Heart left ventricle (tissue), 16 donors: ENCODE measurements at places on chromosomes 5 and 9. TPM values are rescaled to one million over a fixed set of nuclear protein-coding genes. Genes with fewer than 3 reads are reported as not detected.
A peak's percentile ranks its signal among the peaks of the same experiment; 100 is the strongest.

GRCh38 chr5:138979684-138980280 is 104.6 kb upstream of the LRRTM2 start:
- no peaks in the 10 kb centered on the region for H3K27me3 ChIP-seq
- no peak for DNase-seq
- no peak overlapping the region for H3K27ac ChIP-seq
- H3K36me3 ChIP-seq: no peaks in the 10 kb centered on the region
- no peak overlapping the region for H3K4me3 ChIP-seq

DNA sequence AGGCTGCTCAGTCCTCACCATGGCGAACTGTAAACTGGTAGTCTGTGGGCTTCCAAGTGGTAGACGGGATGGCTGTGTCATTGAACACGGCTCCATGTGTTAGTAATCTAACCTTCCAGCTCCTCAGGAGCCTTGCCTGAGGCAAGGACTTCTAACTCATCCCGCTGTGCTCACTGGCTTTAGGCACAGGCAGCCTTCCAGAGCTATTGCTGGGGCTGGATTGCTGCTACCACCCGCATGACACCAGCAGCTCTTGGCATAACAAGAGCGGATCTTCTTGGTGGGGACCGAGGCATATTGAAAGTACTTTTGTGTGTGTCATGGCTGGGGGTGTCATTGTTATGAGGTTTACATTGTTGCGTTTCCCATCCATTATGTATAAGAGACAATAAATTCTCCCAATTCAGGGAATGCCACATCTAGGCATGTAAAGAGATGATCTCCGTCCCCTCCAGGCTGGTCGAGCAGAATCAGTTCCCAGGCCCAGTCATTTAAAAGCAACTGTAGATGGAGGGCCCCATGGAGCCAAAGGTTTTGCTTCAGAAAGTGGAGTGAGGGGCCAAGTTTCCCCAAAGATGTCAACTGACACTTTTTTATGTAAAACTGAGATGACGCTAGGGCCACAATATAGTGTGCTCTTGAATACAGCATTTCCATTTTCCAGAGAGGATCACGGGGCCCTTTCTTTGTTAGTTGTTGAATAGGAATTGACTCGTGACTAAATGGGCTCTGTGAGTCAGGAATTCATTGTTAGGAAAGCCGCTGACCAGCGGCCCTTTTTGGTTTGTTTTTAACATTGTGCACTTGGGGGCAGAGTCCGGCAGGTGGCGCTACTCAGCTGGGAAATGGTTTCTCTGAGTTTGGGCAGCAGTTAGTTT is 759.5 kb downstream of the TAF11L14 start:
- H3K4me1 ChIP-seq: no peaks in the 10 kb centered on the region
- H3K27ac ChIP-seq: no peak overlapping the region
- no peak overlapping the region for H3K4me3 ChIP-seq
- H3K27me3 ChIP-seq: no peaks in the 10 kb centered on the region

DNA sequence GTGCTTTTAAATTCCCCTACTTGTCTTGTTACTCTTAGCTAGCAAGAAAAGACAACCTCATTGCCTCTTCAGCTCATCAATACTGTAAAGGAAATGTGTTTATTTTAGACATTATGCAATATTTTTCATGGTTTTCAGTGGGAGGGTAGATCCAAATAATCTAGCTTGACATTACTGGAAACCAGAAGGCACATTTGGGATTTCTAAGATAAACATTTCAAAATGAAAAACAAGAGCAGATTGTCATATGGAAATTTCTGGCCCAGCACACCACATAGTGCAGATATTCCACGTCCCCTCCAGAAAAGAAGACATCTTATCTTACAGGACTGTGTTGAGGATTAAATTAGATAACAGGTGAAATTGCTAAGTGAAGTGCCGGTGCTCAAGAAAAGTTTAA is 296.9 kb downstream of the MSX2 start:
- H3K4me3 ChIP-seq: no peak overlapping the region
- no peak for DNase-seq

- H3K4me3 ChIP-seq: no peak overlapping the region
- no peaks in the 10 kb centered on the region for H3K36me3 ChIP-seq
- no peak overlapping the region for H3K27ac ChIP-seq
These were observed 37.4 kb downstream of the KCNIP1 start for GRCh38 chr5:170541146-170541769.

GRCh38 chr9:134059188-134059641 is 8.6 kb downstream of the BRD3 start:
- DNase-seq: no peak
- H3K36me3 ChIP-seq: no peaks in the 10 kb centered on the region
- H3K4me3 ChIP-seq: no peak overlapping the region
- no peak overlapping the region for H3K27ac ChIP-seq
- no peaks in the 10 kb centered on the region for H3K27me3 ChIP-seq

- H3K27ac ChIP-seq: no peak overlapping the region
- no peak overlapping the region for H3K4me3 ChIP-seq
- DNase-seq: no peak
- no peaks in the 10 kb centered on the region for H3K27me3 ChIP-seq
- no peaks in the 10 kb centered on the region for H3K36me3 ChIP-seq
These were observed 10.2 kb upstream of the LARS1 start for GRCh38 chr5:146192571-146193043.

DNA sequence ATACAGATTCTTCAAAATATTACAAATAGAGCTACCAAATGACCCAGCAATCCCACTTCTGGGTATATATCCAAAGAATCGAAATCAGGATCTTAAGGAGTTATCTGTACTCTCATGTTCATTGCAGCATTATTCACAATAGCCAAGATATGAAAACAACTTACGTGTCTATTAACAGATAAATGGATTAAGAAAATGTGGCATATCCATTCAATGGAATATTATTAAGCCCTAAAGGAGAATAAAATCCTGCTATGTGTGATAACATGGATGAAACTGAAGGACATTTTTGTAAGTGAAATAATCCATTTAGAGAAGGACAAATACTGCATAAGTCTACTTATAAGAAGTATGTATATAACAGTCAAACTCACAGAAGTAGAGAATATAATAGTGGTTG is 450.6 kb downstream of the TMEM232 start:
- H3K4me1 ChIP-seq: no peaks in the 10 kb centered on the region
- no peak overlapping the region for H3K4me3 ChIP-seq
- H3K36me3 ChIP-seq: no peaks in the 10 kb centered on the region
- DNase-seq: no peak
- H3K27me3 ChIP-seq: no peaks in the 10 kb centered on the region

DNA sequence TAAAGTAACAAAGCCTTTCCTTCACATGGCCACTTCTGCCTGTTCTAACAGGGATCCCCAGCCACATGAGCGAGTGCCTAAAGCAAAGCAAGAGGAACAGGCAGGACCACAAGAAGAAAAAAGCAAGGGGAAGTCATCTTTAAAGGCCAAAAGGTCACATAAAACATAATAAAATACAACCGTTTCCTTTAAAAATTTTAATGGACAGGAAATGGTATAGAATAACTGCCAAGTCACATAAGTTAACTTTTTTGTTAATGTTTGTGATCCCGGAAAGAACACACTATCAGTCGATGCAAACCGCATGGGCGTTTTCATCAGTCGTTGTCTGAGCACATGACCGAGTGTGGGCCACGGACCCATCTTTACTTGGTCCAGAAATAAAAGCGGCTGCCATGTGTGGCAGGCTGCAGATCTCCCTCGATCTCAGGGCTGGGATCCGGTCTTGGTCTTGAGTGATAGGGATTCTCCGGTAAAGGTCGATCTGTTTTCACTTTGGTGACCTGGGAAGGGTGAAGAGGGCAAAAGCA is 15.6 kb downstream of the NDUFA8 start:
- peaks cover 71% of the 10 kb centered on the region for H3K36me3 ChIP-seq

GRCh38 chr9:125126019-125126746 is 17.1 kb downstream of the SCAI start:
- no peaks in the 10 kb centered on the region for H3K27me3 ChIP-seq
- no peak overlapping the region for H3K27ac ChIP-seq
- DNase-seq: peak; percentile 89
- no peaks in the 10 kb centered on the region for H3K4me1 ChIP-seq

- no peak overlapping the region for H3K4me3 ChIP-seq
- no peaks in the 10 kb centered on the region for H3K27me3 ChIP-seq
- no peak overlapping the region for H3K27ac ChIP-seq
- H3K36me3 ChIP-seq: no peaks in the 10 kb centered on the region
- no peak for DNase-seq
These were observed 3.6 kb downstream of the ZFP2 start for GRCh38 chr5:178899289-178899688.

DNA sequence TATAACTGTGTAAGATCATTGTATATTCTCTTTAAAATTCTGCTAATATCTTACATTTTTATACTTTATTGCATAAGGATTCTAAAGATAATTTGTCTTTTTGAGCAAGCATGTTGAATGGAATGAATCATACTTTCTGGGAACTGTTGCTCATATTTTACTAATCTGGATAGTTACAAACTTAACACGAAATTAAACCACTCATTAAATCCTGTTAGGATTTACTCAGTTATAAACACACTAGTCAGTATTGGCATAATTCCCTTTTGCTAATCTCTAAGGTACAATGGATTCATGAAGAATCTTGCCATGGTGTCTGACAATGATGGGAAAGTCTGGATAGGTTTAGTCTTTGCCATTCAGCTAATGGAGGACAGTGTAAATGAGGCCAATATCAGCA is 338.1 kb upstream of the SMC2 start:
- H3K27me3 ChIP-seq: no peaks in the 10 kb centered on the region
- no peak overlapping the region for H3K4me3 ChIP-seq
- H3K27ac ChIP-seq: no peak overlapping the region
- no peaks in the 10 kb centered on the region for H3K4me1 ChIP-seq

Gene IFNA2
- not detected for total RNA-seq

GRCh38 chr5:58450811-58451629 is 8.9 kb downstream of the PLK2 start:
- peaks cover 4% of the 10 kb centered on the region for H3K4me1 ChIP-seq
- H3K27me3 ChIP-seq: no peaks in the 10 kb centered on the region

DNA sequence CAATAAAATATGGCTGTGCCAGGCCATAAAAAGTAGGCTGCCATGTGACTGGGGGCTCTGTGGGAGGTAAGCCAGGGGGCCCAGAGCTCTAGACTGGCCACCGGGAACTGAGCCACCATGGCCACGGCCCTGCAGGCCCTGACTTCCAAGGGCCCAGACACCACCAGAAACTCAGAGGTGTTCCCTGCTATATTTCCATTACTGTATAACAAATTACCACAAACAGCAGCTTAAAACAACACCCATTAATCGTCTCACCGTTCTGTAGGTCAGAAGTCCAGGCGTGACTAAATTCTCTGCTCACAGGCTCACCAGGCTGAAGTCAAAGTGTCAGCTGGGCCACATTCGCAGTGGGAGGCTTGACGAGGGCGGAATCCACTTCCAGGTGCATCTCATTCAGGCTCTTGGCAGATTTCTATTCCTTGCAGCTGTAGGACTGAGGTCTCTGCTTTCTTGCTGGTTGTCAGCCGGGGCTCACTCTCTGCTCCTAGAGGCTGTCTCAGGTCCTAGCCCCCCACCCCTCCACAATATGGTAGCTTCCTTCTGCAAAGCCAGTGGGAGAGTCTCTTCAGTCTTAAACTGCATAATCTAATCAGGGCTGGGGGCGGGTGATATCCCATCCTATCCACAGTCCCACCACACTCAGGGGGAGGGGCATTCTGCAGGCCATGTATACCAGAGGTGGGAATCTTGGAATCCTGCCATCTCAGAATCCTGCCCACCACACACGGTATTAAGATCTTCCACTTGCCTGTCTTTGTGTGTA is 125.4 kb downstream of the C5orf15 start:
- no peak overlapping the region for H3K4me3 ChIP-seq
- H3K27me3 ChIP-seq: no peaks in the 10 kb centered on the region
- DNase-seq: no peak
- no peak overlapping the region for H3K27ac ChIP-seq
- H3K36me3 ChIP-seq: no peaks in the 10 kb centered on the region

GRCh38 chr5:152329761-152330283 is 75.3 kb downstream of the NMUR2 start:
- no peak overlapping the region for H3K27ac ChIP-seq
- H3K36me3 ChIP-seq: no peaks in the 10 kb centered on the region
- no peaks in the 10 kb centered on the region for H3K4me1 ChIP-seq
- no peaks in the 10 kb centered on the region for H3K27me3 ChIP-seq

Gene GRPEL2
- 14.0 TPM for total RNA-seq

Gene TSC1
- total RNA-seq: 55.9 TPM

Gene COL15A1
- total RNA-seq: 63.4 TPM

DNA sequence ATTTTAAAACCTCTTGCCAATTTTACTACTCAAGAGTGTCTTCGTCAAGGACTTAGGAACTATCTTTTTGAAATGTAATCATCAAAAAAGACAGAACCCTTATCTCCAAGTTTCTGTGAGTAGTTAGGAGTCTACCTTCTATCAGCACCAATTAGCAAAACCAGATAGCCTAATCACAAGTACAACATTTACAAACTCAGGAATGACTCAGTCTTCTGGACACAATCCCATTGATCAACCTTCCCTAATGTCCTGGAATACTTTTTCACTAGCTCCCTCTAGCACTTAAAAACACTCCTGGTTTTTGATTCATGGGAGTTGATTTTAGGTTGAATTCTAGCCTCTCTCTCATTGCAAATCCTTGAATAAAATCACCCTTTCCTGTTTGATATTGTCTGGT is 680.7 kb downstream of the PRR16 start:
- H3K4me3 ChIP-seq: no peak overlapping the region
- no peak for DNase-seq
- H3K4me1 ChIP-seq: no peaks in the 10 kb centered on the region
- H3K27ac ChIP-seq: no peak overlapping the region

GRCh38 chr5:32880796-32881195 is 169.7 kb downstream of the NPR3 start:
- H3K27me3 ChIP-seq: no peaks in the 10 kb centered on the region
- no peak overlapping the region for H3K4me3 ChIP-seq
- DNase-seq: no peak
- H3K36me3 ChIP-seq: no peaks in the 10 kb centered on the region
- H3K4me1 ChIP-seq: no peaks in the 10 kb centered on the region
- no peak overlapping the region for H3K27ac ChIP-seq
